EL (cell line): ENCODE measurements at places on chromosomes 11 and 22.

- DNase-seq = no peak
Observed at GRCh38 chr11:104422324-104422944, 258.5 kb upstream of the PDGFD start.

- DNase-seq = no peak
Observed at GRCh38 chr22:28656181-28656580, 23.5 kb downstream of the TTC28 start.

DNA sequence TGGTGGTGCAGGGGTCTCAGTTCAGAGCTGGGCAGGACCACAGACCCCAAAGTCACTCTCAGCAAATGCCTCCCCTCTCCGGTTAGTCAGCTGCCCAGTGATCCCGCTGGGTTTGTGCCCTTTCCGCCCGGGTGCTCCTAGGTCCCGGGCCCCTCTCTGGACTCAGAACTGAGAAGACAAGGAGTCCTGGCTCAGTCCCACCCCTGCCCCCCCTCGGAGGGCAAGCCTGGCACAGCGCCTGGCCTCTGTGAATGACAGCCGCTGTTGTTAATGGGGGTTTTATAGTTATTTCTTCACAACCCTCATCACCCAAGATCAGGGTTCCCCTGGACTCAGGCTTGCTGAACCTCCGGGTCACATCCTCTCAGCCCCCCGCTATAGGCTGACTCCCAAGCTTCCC lies 47.6 kb downstream of the ELFN2 start:
- no peak for DNase-seq

DNA sequence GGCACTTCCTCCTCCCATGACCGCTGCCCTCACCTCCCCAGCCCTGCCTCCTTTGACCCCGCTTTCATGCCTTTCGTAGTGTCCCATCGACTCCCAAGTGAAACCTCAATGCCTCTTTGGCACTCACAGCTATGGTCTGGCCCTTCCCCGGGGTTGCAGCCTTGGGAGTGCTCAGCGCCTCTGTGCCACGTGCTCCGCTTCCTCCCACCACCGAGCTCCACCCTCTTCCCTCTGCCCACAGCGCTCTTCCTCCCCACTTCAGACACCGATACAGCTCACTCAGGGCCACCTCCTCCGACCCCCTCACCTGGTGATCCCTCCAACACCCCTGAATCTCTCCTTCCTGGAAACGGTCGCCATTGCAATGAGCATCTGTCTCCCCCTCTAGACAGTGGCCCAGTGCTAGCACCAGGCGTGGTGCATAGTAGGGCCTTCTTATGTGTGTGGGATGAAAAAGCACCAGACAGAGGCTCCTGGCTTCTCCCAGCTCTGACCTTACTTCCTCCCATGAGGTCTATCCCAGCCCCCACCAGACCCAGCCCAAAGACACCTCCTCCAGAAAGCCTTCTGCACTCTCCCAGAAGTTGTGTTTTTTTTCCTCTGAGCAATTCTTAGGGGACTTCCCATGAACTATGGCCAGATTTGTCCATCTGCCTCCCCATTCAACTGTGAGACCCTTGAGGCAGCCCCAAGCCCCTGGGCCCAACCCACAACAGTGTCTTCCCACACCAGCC lies 16.4 kb upstream of the SCGB1A1 start:
- DNase-seq = no peak

GRCh38 chr11:67270256-67271204 lies 4.3 kb downstream of the GRK2 start:
- DNase-seq = no peak

- DNase-seq = no peak
Observed at GRCh38 chr11:3709977-3710376, 38.8 kb upstream of the CHRNA10 start.

- DNase-seq = no peak
Observed at GRCh38 chr11:83459798-83460197, 173.6 kb upstream of the CCDC90B start.

GRCh38 chr22:29072979-29073617 lies at the start of gene KREMEN1:
TSS of gene KREMEN1 (plus strand) at chr22:29073035. CDS start at chr22:29073131, 96 bp downstream.
- DNase-seq = no peak

DNA sequence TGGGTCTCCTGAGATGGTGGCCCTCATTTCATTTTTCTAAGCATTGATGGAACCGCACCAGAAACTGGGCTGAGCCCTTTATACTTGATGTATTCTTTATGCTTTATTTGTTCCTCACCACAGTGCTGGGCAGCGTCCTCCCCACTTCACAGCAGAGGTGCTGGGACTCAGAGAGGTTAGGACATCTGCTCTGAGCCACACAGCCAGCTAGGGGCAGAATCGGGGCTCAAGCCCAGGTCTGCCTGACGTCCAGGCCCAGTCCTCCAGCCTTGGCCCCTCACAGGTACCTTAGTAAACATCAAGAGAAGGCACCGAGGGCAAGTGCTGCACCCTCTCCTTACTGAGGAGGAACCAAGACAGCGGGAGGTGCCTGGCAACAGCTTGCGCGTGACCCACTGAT lies 20.2 kb upstream of the SHISAL1 start:
- DNase-seq = no peak

- DNase-seq = peak; percentile 8
Observed at GRCh38 chr11:104163100-104164027, 583 bp downstream of the PDGFD start.

GRCh38 chr22:26558248-26558895 lies 31.6 kb downstream of the TPST2 start:
- DNase-seq = no peak

DNA sequence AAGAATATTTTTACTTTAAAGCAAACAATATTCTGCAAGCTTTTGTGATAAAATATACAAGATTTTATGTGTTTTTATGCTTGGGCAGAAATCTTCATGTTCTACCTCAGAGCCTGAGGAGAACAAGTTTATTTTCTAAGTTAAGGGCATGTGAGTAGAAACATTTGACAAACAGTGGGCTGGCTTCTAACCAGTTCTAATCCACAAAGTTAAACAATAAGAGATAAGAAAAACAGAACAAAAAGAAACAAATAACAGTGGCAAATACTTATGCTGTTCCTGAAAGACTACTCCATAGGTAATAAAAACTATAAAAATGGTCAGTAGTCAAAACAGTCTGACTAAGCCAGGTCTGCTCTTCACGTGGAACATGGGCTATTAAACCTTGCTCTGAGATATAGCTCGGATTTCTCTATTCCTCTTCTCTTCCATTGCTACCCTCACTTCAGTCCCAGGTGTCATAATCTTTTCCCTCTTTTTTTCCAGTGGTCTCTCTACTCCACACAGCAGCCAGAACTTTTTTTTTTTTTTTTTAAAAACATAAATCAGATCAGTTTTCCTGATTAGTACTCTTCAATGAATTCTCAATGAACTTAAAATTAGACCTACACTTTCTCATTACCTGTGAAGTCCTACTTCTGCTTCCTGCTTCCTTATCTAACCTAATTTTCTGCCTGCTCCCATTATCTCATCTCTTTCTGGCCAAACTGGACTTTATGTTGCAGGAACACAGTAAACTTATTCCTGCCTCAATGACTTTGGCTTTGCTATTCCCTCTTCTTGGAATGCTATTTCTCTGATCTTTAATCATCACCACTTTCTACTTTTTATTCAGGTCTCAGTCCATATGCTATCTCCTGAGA lies 671.1 kb upstream of the CCDC90B start:
- no peak for DNase-seq

DNA sequence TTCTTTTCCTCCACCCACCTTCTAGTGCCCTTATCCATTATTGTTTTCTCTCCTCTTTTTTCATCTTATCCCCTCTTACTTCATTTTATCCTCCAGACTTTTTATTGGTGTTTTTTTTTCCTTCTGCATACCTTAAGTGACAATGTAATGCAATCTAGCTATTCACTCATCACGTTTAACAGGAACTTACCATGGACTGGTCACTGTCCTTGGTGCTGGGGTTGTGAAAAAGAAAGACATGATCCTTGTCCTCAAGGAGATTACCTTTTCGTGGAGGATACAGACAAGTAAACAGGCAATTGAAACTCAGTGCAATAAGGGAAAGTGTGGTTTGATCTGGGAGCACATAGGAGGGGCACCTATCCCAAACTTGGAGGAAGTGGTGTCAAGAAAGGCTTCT lies 20.7 kb downstream of the SYT9 start:
- no peak for DNase-seq
